ENCODE measurements at places on chromosomes 5 and 9.
A peak's percentile ranks its signal among the peaks of the same experiment; 100 is the strongest.

GRCh38 chr5:73388740-73389139 is 59.8 kb downstream of the FOXD1 start:
- DNase-seq, result no peak

DNA sequence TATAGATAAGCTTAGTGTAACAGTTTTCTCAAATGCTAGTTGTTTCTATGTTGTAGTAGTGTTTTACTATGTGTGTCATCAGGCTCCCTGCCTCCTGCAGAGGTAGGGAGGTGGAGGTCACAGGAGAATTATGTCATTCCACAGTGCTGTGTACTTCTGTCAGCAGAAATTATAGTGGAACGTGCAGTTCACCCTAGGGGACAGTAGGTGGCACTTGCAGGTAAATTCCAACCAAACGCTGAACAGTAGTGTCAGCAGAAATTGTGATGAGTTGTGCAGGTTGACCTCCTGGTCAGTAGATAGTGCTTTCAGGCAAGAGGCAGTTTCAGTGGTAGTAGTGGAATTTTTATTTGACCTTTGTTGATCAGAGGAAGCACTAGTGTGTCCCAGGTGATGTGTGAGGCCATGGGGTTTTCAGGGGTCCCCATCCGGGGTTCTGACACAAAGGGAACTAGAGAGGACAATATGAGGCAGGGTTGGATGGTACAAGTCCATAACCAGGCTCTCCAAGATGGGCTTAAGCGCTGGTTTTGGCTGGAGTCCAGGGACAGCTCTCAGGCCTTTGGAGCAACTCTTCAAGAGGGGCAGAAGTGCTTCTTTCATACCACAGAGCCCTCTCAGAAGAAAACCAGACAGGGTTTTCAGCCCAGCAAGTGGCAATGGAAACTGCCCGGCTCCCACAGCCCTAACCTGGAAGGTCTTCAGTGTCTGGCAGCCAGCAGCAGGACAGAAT is 402.9 kb downstream of the CYLC2 start:
- DNase-seq, result peak; percentile 32

GRCh38 chr9:20466328-20467008 is 155.8 kb downstream of the MLLT3 start:
- no peak for DNase-seq

DNA sequence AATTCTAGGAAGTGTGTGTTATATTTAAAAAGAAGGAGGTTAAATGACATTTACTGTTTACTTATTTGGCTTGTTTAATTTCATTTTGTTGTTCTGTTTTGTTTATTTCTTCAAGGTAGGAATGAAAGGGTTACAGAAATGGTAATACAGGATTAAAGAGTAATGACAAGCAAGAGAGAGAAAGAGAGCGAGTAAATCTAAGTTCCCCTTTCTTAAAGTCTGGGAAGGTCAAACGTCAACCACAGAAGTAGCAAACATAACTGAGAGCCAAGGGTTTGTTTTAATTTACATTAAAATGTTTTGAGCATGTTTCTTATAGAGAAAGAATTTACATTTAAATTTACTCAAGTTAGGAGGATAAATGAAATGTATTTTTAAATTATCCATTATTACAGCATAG is 18.7 kb downstream of the HCN1 start:
- DNase-seq, result no peak

DNA sequence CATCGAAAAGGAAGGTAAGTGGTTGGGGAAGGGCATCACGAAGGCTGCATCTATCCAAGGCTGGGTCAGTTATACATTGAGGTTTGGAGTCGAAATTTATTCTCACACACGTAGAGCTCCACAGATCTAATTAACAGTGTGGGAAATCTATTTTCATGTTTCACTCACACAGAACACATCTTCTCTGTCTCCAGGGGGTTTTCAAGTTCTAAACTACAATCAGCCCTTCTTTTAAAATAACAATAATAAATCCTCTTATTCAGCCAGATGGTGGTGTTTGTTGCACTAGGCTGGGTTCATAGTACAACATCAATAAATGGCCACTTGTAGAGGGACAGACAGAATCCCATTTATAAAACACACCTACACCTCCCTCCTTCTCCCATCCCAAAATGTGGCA is 174.5 kb upstream of the KLF9 start:
- DNase-seq, result no peak

DNA sequence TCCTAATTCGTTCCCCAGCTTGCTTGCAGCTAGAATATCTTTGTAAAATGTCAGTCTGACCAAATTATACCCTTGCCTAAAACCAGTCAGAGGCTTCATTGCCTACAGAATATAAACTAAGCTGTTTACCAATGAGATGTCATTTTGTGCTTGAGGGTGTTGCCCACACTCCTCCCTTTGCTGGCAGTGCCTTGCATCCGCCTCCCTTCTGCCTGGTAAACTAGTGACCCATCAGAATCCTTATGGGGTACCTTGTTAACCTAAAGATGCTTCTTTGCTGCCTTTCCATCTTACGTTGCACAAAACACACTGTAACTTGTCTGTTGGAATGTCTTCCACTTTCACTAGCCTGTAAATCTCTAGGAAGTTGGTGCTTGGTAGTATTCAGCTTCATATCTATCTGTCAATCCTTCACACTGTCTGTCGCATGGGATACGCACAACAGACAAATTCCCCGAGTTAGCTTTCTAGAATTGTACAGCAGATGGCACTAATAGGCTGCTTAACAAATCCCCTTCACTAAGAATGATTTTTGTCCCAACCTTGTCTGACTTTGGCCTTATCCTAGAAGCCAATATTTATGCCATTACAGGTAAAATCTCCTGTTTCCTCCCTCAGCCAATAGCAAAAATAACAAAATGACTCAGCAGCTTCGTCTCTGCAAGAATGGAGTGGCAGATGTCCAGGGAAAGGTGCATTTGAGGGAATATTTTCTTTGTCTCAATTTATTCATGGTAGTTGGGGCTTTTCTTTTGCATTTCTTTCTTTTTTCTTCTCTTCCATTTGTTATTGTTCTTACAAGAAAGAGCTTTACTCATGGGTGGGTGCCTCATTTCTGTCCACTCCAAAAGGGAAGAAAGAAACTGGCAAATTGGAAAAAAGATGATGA is 3.0 kb downstream of the NUDT2 start:
- DNase-seq, result peak; percentile 91

DNA sequence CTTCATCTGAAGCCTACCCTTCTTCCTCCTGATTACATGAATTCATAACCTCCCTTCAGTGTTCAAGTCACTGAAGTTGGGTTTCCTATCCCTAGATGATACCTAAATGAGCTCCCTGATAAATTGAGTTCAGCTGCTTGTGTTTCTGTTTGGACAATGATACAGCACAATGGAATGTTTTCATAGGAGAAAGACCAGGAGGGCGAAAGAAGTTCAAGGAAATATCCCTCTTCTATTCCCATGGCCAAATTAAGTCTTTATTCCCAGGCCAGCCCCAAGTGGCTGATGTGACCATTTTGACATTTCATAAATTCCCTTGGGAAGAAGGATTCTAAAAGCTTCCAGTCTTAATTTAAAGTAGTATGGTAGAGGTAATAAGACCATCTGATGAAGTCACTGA is 555.8 kb upstream of the CLINT1 start:
- no peak for DNase-seq

GRCh38 chr9:10265153-10265631 is 347.6 kb downstream of the PTPRD start:
- no peak for DNase-seq

DNA sequence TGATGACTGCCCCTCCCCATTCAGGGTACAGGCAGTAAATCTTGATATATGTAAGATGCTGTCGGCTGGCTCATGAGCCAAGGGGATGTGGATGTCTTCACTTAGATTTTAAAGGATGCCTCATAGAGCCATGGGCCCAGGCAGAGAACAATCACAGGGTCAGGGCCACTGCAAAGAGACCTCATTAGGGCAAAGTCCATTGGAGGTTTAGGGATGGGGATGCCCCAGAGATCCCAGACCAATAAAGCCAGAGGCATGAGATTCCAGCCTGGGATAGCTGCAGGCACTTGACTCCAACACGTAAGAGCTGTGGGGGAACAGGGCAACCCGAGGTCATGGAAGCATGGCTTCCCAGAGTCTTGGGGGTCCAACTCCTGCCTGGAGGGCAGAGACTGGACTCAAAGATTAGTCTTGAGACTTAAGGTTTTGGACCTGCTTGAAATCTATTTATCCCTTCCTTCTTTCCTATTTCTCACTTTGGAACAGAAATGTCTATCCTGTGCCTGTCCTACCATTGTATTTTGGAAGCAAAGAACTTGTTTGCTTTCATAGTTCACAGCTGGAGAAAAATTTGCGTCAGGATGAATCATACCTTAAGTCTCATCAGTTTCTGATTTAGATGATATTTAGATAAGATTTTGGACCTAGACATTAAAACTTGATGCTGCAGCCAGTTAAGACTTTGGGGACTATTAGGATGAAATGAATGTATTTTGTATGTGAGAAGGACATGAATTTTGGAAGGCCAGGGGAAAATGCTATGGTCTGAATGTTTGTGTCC is 101.3 kb upstream of the ADRA1B start:
- no peak for DNase-seq

DNA sequence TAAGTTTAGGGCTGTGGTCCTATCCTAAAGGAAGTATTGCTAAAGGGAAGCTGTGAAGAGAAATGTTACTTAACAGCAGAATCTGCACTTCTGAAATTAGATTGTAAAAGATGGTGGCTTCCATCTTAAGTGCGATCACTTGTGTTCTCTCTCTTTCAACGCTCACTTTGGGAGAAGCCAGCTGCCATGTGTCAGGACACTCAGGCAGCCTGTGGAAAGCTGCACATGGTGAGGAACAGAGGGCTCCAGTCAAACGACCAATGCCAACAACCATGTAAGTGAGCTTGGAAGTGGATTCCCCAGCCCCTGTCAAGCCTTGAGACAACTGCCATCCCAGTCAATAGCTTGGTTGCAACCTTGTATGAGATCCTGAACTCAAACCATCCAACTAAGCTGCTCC is 51.7 kb upstream of the GLRX start:
- DNase-seq, result no peak

GRCh38 chr9:133140174-133140505 is 19.1 kb upstream of the RALGDS start:
- no peak for DNase-seq

DNA sequence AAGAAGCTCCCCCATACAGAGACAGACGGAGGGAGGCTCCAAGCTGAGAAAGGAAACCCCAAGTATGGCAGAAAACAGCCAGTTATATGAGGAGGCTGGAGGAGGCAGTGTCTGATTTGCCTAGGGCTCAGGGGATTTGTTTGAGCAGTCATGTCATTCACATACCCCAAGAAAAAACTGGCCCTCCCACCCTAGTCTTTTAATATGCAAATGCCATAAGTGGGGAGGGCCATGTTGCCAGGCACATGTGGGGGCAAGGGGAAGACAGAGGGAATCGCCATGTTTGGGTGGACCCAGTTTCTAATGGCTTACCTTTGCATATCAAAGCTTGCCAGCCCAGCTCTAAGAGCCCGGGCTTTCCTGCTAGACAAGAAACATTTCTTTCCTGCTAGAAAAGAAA is 1163.8 kb downstream of the TAF11L14 start:
- DNase-seq, result no peak

DNA sequence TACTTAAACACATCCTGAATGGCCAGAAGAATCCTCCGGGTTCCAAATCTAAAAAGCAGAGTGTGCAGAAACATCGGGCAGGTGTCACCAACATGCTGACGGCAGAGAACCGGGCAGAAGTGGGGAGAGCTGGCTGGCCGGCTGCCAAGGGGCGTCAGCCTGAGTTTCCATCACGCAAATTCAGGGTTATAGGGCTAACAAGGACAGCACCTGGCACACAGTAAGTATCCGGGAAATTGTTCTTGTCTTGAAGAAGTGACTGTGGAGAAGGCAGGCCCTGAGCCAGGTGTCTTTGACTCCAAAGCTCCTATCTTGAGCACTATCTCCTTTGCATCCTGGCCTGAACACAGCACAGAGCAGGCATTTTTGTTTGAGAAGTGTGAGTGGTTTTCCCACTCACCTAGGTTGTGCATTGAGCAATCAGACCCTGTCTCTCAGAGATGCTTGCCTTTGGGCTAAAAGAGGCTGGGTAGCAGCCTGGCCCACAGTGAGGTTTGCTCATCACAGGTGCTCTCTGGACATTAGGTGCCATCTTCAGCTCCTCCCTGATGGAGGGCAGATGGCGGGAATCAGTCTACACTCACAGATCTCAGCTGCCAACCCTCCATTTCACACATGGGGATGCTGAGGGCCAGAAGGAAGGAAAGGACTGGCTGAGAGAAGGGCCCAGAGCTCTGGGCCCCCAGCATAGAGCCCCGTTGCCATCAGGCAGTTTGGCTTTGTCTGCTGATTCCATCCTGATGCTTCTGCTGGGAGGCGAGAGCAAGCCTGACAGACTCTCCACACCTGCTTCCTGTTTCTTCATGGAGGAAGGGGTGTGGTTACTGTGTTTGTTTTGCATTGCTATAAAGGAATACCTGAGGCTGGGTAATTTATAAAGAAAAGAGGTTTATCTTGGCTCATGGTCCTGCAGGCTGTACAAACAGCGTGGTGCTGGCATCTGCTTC is 52.8 kb downstream of the WHRN start:
- no peak for DNase-seq

GRCh38 chr9:111484572-111484894 is 350 bp upstream of the ECPAS start:
- no peak for DNase-seq

DNA sequence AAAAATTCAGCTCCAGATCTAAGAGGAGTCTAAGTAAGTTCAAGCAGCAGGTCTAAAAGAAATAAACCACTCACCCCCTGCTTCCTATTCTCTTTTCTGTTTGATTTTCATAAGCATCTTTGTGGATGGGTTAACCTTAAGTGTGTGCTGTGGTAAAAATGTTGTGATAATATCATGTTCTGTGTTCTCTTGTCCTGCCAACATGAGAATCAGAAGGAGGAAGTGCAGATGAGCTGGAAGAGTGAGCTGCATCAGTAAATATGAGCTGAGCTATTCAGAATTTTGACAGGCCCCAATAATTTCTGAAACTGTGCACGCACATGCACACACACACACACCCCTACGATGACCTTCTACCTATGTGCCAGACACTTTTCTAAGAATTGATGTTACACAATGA is 186.5 kb upstream of the ANKRD55 start:
- no peak for DNase-seq

- no peak for DNase-seq
Observed at GRCh38 chr9:23774266-23774665, 51.8 kb downstream of the ELAVL2 start.

- no peak for DNase-seq
Observed at GRCh38 chr5:40043916-40044315, 619.1 kb upstream of the DAB2 start.

DNA sequence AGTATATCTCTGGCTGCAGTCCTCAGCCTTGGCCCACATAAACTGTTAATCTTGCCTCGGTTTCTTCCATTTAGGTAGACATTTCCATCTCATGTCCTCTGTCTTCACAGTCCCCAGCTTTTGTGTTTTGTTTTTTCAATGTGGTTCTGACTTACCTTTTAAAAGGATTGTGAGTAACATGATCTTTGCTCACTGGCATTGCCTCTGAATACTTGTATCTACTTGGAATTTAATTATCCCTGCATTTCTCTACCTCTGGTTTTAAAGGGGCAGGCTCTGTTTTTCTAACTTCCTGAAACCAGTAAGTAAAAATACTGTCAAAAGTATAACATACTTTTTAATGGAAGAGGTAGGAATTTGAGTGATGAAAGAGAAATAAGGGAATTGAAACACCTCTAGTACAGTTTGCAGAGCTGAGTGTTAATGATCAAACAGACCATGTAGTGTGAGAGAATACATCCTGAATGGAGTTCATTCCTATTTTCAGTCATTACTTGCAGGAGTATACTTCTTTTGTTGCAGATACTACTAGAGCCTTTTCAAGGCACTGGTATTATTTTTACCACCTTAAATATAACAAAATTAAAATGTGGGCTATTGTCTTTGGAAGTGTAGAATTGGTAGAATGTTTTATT is 62.6 kb downstream of the MTREX start:
- DNase-seq, result no peak

GRCh38 chr9:89449261-89449671 is 48.6 kb downstream of the SEMA4D start:
- DNase-seq, result no peak
